ENCODE measurements at places on chromosomes 3 and 15.

- DNase-seq: peak; percentile 21
These were observed 2.2 kb downstream of the CHRNB4 start for GRCh38 chr15:78638658-78639314.

GRCh38 chr3:192332386-192333291 lies 394.7 kb downstream of the FGF12 start:
- DNase-seq: no peak

DNA sequence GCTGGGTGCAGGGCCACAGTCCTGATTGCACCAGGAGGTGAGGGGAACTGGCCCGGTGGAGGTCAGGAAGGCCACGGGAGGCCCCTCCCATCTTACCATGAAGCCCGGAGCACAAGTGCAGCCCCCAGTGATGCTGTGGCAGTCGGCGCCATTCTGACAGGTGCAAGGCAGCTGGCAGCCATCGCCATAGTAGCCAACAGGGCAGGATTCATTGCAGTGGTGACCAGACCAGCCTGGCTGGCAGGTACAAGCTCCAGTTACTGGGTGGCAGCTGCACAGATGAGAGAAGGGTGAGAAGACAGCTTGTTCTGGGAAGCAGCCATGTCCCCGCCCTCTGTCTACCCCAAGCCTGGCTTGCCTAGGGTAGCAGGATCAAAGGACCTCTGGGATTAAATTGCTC lies 88.2 kb downstream of the RAB11A start:
- no peak for DNase-seq

- DNase-seq: no peak
These were observed 132.2 kb downstream of the MBNL1 start for GRCh38 chr3:152400887-152401286.

- DNase-seq: no peak
These were observed 25.1 kb upstream of the FSTL1 start for GRCh38 chr3:120475722-120476377.

DNA sequence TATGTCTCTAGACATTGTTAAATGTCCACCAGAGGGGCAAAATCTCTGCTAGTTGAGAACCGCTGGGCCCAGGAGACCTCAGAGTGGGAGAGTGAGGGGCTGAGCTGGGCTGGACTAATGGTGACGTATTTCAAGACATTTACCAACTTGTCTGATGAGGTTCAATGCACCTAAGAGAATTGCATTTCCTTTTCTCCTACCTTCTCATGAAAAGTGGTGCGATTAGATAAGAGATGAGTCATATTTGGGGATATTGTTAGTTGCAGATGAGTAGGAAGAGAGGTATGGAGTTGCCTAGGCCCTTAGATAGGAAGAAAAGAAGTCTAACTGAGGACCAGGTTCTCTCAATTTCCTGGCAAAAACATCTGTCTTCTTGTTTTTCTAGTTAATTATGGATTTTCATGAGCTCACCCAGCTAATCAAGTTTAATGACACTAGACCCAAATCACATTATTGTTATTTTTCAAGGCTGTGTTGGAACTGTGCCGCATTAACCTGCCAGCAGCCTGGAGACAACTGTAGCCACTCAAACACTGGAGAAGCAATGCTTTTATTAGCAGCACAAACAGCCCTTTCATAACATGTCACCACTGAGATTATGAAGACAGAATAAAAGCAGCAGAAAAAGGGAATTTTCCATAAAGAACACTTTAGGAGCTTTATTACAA lies 144.2 kb downstream of the PDCD6IP start:
- DNase-seq: no peak

GRCh38 chr15:92653836-92654539 lies 1.6 kb downstream of the FAM174B start:
- DNase-seq: no peak

DNA sequence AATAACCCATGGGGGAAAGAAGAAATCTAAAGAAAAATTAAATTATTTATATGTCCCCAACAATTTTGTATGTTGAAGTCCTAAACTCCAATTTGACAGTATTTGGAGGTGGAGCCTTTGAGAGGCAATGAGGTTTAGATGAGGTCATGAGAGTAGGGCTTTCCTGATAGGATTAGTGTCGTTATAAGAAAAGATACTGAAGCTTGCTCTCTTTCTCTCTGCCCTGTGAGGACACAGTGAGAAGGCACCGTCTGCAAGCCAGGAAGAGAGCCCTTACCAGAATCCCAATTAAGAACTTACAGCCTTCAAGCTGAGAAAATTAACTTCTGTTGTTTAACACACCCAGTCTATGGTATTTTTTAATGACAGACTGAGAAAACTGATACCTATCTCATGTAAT lies 16.1 kb upstream of the OR5AC2 start:
- DNase-seq: no peak

GRCh38 chr15:72584006-72584405 lies 70.5 kb upstream of the GOLGA6B start:
- DNase-seq: no peak

DNA sequence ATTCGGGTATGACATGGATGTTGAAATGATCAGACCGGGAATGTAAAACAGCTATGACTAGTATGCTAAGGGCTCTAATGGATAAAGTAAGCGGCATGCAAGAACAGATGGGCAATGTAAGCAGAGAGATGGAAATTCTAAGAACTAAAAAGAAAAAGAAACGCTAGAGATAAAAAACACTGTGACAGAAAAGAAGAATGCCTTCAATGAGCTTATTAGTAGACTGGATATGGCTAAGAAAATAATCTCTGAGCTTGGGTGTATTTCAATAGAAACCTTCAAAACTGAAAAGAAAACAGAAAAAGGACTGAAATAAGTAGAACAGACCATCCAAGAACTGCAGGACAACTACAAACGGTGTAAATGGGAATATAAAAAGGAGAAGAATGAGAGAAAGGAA lies 101.2 kb downstream of the HES1 start:
- DNase-seq: no peak

GRCh38 chr3:19263606-19264005 lies 115.3 kb downstream of the KCNH8 start:
- no peak for DNase-seq

DNA sequence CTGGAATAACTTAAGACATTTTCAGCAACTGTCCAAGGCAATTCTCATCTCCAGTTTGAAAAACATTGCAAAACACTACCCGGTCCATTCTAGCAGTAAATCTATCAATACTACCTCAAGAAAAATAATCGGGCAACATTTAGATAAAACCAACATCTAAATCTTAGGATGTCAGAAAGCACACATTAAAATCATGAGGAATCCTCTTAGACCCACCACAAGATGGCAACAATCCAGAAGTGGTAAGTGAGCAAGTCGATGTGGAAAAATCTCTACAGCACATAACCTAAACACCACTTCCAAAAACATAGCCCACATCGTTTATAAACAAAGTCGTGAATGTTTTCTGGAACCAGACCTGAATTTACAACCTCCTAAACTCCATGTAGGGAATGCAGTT lies 5.7 kb downstream of the PLCH1 start:
- no peak for DNase-seq

GRCh38 chr15:58360421-58361090 lies 71.2 kb upstream of the LIPC start:
- no peak for DNase-seq

DNA sequence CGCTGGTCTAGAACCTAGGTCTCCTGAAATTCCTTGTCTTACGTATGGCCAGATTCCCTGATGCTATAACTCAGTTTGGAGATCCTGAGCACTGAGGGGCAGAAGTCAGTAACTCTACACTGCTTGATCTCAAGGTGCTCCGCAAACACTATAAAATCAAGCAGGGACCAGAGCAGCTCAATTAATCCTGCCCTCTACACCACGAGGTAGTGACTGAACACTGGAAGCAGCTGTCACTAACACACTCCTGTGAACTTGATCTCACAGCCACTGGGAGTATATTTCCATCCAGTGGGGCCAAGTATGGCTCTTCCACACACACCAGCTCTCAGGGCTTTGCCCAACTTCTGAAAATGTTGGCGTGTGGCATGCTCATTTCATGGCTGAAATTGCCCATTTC lies 51.0 kb downstream of the EDEM1 start:
- DNase-seq: no peak

GRCh38 chr3:148297013-148297412 lies 400.7 kb upstream of the AGTR1 start:
- DNase-seq: no peak

DNA sequence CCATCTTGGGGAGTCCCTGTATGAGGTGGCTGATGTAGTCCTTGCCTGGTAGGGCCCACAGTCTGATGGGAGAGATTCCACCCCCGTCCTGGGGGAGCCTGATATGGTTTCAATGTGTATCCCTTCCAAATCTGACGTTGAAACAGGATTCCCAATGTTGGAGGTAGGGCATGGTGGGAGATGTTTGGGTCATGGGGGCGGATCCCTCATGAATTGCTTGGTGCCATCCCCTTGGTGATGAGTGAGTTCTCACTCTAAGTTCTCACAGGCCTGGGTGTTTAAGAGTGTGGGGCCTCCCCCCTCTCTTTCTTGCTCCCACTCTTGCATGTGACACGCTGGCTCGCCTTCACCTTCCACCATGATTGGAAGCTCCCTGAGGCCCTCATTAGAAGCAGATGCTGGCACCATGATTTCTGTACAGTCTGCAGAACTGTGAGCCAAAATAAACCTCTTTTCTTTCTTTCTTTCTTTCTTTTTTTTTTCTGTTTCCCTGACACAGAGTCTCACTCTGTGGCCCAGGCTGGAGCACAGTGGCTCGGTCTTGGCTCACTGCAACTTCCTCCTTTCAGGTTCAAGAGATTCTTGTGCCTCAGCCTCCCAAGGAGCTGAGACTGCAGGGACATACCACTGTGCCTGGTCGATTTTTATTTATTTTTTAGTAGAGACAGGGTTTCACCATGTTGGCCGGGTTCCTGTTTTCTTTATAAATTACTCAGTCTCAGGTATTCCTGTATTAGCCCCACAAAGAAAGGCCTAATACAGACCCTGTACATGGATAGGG lies 28.6 kb downstream of the ITGA11 start:
- DNase-seq: no peak

- no peak for DNase-seq
These were observed 197.7 kb upstream of the CTNNB1 start for GRCh38 chr3:41001556-41001955.

DNA sequence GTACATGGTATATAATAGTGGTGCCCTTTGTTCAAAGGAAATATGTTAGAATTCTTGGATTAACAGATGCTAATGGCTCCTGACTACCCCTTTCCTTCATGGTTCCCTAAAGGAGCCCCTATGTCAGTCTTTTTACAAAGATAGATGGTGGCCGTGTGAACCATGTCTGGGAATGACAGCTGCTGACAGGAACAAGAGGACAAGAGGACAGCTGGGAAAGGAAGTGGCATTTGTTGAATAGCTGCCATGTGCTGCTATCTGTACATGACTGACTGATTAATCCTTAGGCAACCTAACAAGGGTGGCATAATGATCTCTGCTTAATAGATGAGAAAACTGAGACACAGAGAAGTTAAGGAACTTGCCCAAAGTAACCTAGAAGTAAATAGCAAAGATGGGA lies 321.7 kb downstream of the ZNF621 start:
- no peak for DNase-seq

DNA sequence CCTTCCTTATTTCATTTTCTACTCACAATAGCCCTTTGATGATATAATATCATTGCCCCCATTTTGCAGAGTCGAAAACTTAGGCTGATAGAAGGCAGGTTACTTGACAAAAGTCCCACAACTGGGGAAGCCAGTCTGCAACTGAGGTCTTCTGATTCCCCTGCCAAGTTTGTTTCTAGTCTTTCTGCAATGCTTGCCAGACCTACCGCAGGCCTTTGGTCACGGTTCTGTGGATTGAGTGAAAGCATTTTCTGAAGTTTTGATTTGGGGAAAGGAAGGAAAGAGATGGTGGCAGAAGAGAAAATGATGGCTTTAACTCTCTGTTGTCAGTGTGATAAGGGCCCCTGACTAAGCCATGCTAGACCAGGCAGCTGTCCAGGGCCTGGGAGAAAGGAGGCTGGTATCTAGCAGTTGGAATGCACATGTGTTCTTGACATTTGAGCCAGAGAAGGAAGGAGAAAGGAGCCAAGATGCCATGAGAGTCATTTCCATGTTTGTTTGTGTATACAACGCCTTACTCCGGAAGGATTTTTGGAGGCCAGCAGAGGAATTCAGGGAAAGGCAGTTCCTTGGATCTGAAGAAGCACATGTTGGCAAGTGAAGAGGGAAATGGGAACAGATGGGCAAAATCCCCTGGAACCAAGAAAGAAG lies 29.9 kb downstream of the FAH start:
- DNase-seq: no peak

GRCh38 chr15:61227950-61228936 lies 859 bp downstream of the RORA start:
- no peak for DNase-seq

DNA sequence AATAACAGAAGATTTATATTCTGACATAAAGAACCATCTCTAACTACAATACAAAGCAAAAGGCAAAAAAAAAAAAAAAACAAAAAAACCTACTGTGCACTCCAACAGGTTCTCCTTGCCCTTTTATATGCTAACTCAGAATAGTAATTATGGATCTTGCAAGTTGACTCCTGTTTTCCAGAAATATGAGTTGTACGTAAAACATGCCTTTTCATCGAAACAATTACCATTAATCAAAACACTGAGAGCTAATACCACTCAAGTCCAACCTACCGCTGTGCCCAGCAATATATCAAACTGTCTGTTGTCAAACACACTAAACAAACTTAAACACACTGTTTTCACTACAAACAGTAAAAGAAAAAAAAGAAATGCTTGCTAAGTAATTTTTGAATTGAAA lies 389.8 kb downstream of the TBC1D5 start:
- no peak for DNase-seq

DNA sequence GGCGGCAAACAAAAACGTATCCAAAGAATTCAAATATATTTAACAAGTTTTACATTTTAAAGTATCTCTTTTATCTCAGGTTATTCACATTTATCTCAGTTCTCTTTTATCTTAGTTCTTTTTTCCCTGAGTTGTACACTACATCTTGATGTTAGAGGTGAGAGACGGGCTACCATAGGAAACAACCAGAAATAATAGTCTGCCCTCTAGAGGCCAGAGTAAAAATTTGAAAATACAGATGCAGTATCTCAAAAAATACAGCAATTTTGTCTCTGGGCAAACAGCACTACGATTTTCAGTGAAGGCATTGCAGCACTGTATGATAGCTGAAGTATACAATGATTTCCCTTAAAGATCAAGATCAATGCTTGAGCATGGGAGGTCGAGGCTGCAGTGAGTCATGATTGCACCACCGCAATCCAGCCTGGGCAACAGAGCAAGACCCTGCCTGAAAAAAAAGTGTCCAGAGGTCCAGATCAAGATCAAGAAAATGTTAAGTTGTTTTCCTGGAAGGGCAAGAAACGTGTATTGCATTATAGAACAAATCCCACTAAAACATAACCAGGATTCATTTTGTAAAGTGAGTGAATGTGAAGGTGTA lies 82.6 kb upstream of the ATP11B start:
- DNase-seq: no peak
